ENCODE measurements at places on chromosomes 1 and 21.
A peak's percentile ranks its signal among the peaks of the same experiment; 100 is the strongest.

GRCh38 chr1:3417082-3417739 is 37.3 kb upstream of the ARHGEF16 start:
- no peak overlapping the region for H3K27ac ChIP-seq
- H3K27me3 ChIP-seq: peaks cover 16% of the 10 kb centered on the region
- DNase-seq: no peak

DNA sequence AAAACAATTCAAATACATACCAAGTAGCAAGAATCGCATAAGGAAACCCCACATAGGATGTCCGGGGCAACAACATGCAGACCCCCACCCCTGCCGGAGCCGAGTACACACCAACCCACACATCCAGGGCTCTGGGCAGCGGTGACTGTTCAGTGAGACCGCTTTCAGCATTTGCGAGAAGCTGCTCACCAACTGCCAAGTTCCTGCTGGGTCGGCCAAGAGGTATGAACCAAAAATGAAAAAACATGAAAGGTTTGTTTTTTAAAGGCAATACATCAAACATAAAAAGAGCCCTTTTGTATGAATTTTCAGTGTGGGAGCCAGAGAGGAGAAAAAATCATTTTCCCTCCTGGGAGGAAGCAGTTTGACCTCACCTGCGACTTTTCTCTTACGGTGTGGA is 92.3 kb downstream of the SIM2 start:
- H3K27me3 ChIP-seq: no peaks in the 10 kb centered on the region
- no peak for DNase-seq
- peaks cover 8% of the 10 kb centered on the region for H3K4me1 ChIP-seq

- DNase-seq: no peak
- no peaks in the 10 kb centered on the region for H3K4me1 ChIP-seq
- H3K27ac ChIP-seq: no peak overlapping the region
- no peaks in the 10 kb centered on the region for H3K36me3 ChIP-seq
- H3K27me3 ChIP-seq: no peaks in the 10 kb centered on the region
Measured at GRCh38 chr1:219385787-219386427, 212.2 kb downstream of the LYPLAL1 start.

- no peak for DNase-seq
- H3K27ac ChIP-seq: no peak overlapping the region
- H3K4me1 ChIP-seq: no peaks in the 10 kb centered on the region
- no peak overlapping the region for H3K4me3 ChIP-seq
- no peaks in the 10 kb centered on the region for H3K27me3 ChIP-seq
- H3K36me3 ChIP-seq: peaks cover 35% of the 10 kb centered on the region
Measured at GRCh38 chr1:225406976-225407725, 20.7 kb downstream of the LBR start.

DNA sequence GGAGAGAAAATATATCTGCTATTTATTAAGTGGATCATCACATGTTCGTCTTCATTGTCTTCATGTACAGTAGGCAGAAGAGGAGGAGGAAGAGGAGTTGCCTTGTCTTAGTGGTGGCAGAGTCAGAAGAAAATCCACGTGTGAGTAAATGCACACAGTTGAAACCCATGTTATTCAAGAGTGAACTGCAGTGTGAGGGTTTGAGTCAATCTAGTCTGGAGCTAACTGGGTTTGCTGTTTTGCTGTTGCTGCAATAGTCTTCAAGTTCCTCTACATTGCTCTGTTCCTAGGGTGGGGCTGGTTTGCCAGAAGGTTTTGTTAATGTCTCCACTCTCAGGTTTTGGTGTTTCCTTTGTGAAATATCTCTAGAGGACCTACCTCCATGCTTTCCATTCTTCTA is 3.1 kb upstream of the CD1A start:
- H3K4me1 ChIP-seq: no peaks in the 10 kb centered on the region
- peaks cover 19% of the 10 kb centered on the region for H3K27me3 ChIP-seq
- DNase-seq: no peak
- H3K36me3 ChIP-seq: no peaks in the 10 kb centered on the region
- H3K27ac ChIP-seq: no peak overlapping the region

- no peak for DNase-seq
- no peaks in the 10 kb centered on the region for H3K27me3 ChIP-seq
- H3K4me3 ChIP-seq: no peak overlapping the region
Measured at GRCh38 chr1:200183637-200184036, 156.1 kb downstream of the NR5A2 start.

GRCh38 chr1:14270821-14271220 is 327.7 kb upstream of the KAZN start:
- H3K36me3 ChIP-seq: no peaks in the 10 kb centered on the region
- no peaks in the 10 kb centered on the region for H3K4me1 ChIP-seq
- H3K27me3 ChIP-seq: no peaks in the 10 kb centered on the region
- no peak overlapping the region for H3K27ac ChIP-seq

DNA sequence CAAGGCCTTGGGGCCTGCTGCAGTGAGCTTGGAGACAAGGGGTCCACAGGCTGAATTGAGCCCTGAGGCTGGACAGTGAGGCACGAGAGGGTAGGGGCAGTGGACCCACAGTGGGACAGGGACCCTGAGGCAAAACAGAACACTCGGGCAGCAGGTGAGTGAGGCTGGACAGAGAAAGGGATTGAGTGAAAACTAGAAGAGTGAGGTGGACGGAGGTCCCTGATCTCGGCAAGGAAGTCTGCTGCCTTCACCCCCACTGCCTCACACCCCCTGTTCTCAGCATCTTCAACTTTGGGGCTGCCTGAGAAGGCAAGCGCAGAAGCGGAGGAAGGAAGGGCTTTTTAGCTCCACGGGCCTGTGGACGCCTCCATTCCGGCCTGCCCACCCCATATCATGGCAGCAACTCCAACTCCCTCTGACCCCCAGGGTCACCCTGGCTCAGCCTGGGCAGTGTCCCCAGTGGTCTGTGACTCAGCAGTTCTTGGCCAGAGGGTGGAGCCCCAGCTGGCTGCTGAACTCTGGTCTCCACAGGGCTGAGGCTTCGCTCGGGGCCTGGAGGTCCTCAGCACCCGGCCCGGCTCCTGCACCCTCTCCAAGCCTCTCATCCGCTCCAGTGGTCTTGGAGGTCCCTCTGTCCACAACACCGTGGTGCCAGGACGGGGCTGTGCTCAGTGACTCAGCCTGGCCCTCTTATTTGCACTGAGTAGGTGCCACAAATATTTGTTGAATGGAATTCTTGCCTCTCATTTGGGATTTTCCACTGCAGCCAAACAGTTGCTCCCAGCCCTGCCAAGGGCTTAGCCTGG is 60.0 kb upstream of the EPS8L3 start:
- no peaks in the 10 kb centered on the region for H3K36me3 ChIP-seq
- peaks cover 20% of the 10 kb centered on the region for H3K4me1 ChIP-seq
- H3K27ac ChIP-seq: no peak overlapping the region
- no peaks in the 10 kb centered on the region for H3K27me3 ChIP-seq
- no peak overlapping the region for H3K4me3 ChIP-seq
- no peak for DNase-seq

- no peaks in the 10 kb centered on the region for H3K27me3 ChIP-seq
- peaks cover 5% of the 10 kb centered on the region for H3K4me1 ChIP-seq
- no peak for DNase-seq
- no peak overlapping the region for H3K4me3 ChIP-seq
- no peaks in the 10 kb centered on the region for H3K36me3 ChIP-seq
Measured at GRCh38 chr1:119655154-119655553, 7.1 kb upstream of the ZNF697 start.

GRCh38 chr1:115678141-115678540 is 36.4 kb downstream of the VANGL1 start:
- no peak overlapping the region for H3K27ac ChIP-seq
- no peak for DNase-seq
- H3K4me1 ChIP-seq: peaks cover 12% of the 10 kb centered on the region
- H3K4me3 ChIP-seq: no peak overlapping the region
- H3K27me3 ChIP-seq: no peaks in the 10 kb centered on the region

DNA sequence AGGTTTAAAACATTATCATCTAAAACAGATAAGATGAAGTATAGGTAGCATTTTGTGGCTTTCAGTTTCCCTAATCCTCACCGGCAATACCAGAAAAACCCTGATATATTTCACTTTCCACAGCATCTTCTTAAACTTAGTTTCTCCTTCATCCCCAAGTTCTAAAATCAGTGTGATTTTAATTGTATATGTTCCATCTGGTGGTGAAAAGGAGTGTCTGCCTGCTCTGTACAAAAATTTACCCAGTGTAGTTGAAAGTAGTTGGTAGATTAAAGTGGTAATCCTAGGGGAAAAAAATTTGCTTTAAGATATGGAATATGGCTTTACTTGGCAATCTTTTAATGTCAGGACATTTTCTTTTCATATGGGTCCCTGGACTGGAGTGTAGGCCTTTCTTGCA is 74.3 kb downstream of the CEP350 start:
- H3K27ac ChIP-seq: peak overlapping the region; percentile 39
- no peak for DNase-seq
- H3K4me1 ChIP-seq: peaks cover 6% of the 10 kb centered on the region
- no peaks in the 10 kb centered on the region for H3K27me3 ChIP-seq
- H3K4me3 ChIP-seq: no peak overlapping the region

GRCh38 chr21:45136927-45137611 is 62.7 kb downstream of the ADARB1 start:
- no peak overlapping the region for H3K4me3 ChIP-seq
- no peak for DNase-seq
- no peaks in the 10 kb centered on the region for H3K27me3 ChIP-seq

DNA sequence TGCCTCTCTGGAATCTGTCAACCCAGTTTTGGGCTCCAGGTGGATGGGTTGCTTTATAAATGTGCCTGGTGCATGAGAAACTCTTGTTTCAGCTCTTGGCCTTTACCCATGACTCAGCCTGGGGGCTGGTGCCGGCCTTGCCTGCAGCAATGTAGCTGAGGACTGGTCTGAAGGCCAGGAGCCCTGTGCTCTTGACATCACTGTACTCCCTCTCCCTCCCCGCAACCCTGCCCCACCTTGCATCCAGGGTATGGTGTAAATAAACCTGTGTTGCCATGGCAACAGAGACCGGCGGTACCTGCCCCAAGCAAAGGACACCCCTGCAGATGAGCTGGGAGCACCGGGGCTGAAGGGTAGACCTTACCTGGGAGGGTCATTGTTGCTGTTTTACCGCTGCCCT is 13.3 kb downstream of the FAM151A start:
- no peaks in the 10 kb centered on the region for H3K27me3 ChIP-seq
- H3K4me3 ChIP-seq: no peak overlapping the region

GRCh38 chr1:16716691-16717335 is 23.5 kb upstream of the RNU1-4 start:
- no peak for DNase-seq
- no peak overlapping the region for H3K4me3 ChIP-seq

DNA sequence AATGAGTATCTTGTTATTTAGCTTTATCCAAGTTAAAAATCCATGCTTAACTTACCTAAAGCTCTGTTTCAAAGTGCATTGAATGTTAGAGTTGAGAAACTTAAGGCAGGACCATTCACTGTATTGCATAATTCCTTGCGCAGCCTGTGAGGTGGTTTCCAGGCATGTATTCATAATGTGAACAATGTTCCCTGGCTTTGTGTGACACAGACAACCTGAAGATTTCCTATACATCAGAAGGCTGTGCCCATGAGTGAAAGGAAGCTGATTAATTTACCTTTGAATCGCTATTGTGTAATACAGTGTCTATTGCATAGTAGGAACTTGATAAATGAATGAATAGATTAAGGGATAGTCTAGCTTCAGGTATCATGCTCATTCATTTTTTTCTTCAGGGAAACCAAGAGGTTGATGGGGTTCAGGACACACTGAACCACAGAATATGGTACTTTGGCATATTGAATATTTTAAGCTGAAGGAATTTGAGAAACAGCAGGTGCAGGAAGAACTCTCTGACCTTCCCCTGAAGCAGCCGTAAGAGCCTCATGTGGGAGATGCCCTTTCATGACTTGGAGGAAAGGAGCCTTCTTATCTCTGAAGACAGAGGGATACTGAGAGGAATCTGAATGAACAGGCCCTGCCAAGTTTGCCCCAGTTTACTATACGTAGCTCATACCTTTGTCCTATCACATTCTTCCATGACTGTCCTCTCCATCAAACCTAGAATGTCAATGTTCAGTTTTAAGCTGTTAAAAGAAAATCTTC is 88.6 kb upstream of the GNG12 start:
- H3K27ac ChIP-seq: peak overlapping the region; percentile 26
- DNase-seq: no peak
- peaks cover 9% of the 10 kb centered on the region for H3K4me1 ChIP-seq
- H3K27me3 ChIP-seq: no peaks in the 10 kb centered on the region
- H3K4me3 ChIP-seq: no peak overlapping the region

- H3K27me3 ChIP-seq: no peaks in the 10 kb centered on the region
- no peak overlapping the region for H3K27ac ChIP-seq
- DNase-seq: no peak
- no peak overlapping the region for H3K4me3 ChIP-seq
Measured at GRCh38 chr1:33852711-33853110, 11.2 kb upstream of the HMGB4 start.

- DNase-seq: no peak
- no peak overlapping the region for H3K4me3 ChIP-seq
- H3K27me3 ChIP-seq: peaks cover 10% of the 10 kb centered on the region
- no peak overlapping the region for H3K27ac ChIP-seq
Measured at GRCh38 chr21:23725576-23725975, 1881.7 kb downstream of the MRPL39 start.

- no peak for DNase-seq
- H3K36me3 ChIP-seq: no peaks in the 10 kb centered on the region
- no peak overlapping the region for H3K4me3 ChIP-seq
- no peak overlapping the region for H3K27ac ChIP-seq
Measured at GRCh38 chr21:34061983-34062382, 11.4 kb upstream of the MRPS6 start.

GRCh38 chr1:172343240-172344160 is 77.0 kb upstream of the C1orf105 start:
- no peak for DNase-seq
- H3K4me3 ChIP-seq: no peak overlapping the region
- H3K36me3 ChIP-seq: no peaks in the 10 kb centered on the region
- peak overlapping the region; percentile 74 for H3K27ac ChIP-seq
- H3K4me1 ChIP-seq: peaks cover 22% of the 10 kb centered on the region

GRCh38 chr1:203187304-203187685 is 791 bp upstream of the CHI3L1 start:
- no peaks in the 10 kb centered on the region for H3K36me3 ChIP-seq
- H3K4me3 ChIP-seq: no peak overlapping the region
- DNase-seq: no peak
- H3K4me1 ChIP-seq: no peaks in the 10 kb centered on the region

- no peaks in the 10 kb centered on the region for H3K36me3 ChIP-seq
- H3K4me3 ChIP-seq: no peak overlapping the region
- DNase-seq: no peak
- H3K4me1 ChIP-seq: no peaks in the 10 kb centered on the region
- H3K27me3 ChIP-seq: no peaks in the 10 kb centered on the region
- H3K27ac ChIP-seq: no peak overlapping the region
Measured at GRCh38 chr1:88398338-88398737, 285.7 kb upstream of the PKN2 start.

DNA sequence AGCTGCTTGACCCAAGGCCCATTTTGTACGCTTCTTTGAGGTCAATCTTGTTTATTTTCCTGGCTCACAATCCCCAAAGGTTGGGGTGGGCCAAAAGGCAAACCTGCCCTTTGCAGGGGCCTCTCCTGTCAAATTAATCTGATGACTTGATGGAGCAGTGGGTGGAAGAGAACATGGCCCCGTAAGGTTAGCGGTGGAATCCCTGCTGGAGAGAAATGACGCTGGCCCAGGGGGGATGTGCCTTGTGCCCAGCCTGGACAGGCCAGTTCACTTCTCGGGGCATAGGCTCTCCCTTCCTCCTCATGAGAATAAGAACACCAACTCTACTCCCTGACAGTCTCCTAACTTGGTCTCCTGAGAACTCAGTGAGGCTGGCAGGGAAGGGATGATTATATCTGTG is 40.5 kb downstream of the C1orf198 start:
- no peaks in the 10 kb centered on the region for H3K4me1 ChIP-seq
- no peak overlapping the region for H3K4me3 ChIP-seq
- no peaks in the 10 kb centered on the region for H3K36me3 ChIP-seq
- no peak overlapping the region for H3K27ac ChIP-seq
- H3K27me3 ChIP-seq: no peaks in the 10 kb centered on the region
